ENCODE measurements at places on chromosomes 4 and X.

- no peak for DNase-seq
Observed at GRCh38 chr4:143240939-143241679, 56.4 kb downstream of the USP38 start.

DNA sequence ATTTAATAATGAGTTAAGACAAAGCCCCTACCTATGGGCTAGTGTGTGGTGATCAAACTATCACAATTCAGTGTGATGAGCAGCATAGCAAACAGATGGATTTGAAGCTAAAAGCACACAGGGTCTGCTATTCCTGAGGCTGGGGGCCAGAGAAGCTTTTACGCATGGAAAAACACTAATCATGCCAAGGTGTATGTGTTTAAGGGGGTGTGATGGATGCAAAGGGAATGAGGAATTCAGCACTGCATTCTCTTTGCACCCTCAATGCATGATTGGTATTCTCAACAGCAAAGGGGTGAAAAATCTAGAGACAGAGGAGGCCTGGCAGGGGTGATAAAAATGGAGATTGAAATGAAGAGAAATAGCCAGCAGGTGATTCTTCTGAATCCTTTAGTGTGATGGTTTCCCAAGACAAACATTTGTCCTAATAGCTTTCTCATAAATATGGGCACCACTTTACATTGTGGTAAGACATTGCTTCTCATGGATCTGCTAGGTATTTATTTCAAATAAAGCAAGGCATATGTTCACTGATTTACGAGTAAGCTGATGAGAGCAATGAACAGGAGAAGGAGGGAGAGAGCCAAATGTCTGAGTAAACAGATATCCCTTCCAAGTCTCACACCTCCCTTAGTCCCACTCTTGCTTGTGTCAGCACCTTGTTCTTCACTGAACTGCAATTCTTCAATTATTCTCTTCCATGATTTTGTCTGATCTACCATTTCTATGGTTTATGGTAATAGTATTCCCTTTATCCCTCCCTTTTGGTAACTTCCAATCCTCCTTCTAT is 15.7 kb downstream of the C1QTNF7 start:
- DNase-seq, result no peak

GRCh38 chr4:107780665-107781064 is 44.1 kb upstream of the SGMS2 start:
- DNase-seq, result no peak

DNA sequence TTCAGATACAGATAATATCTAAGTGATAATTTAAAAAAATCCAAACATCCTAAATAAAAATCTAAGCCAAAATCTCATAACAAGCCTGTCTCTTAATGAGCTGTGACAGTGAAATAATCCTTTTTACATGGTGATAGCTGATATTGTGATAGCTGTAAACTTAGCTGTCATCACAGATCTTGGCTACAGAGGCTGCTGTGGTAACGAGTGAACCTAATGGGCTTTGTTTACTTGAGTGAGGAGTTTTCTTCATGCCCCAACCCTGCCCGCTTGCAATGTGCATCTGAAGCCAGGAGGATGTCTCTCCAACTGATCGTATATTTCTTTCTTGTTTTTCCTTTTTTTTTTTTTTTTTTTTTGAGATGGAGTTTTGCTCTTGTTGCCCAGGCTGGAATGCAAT is 41.5 kb upstream of the YTHDC1 start:
- no peak for DNase-seq

DNA sequence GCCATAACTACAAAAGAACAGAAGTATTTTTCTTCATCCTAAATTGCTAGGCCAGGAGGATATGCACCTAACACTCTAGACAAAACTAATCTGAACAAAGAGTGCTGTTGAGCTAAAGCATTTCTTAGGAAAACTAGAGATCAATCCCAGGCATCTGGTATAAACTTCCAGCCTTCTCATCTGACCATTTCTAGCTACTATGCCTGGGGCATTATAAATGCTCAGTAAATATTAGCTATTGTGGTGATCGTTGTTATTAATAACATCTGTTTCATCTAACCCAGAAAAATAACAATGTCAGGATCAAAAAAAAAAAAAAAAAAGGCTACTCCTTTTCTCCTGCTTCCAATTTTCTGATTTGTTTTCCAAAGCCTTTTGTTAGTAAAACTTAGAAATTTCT is 7.7 kb upstream of the SLC10A6 start:
- DNase-seq, result no peak

DNA sequence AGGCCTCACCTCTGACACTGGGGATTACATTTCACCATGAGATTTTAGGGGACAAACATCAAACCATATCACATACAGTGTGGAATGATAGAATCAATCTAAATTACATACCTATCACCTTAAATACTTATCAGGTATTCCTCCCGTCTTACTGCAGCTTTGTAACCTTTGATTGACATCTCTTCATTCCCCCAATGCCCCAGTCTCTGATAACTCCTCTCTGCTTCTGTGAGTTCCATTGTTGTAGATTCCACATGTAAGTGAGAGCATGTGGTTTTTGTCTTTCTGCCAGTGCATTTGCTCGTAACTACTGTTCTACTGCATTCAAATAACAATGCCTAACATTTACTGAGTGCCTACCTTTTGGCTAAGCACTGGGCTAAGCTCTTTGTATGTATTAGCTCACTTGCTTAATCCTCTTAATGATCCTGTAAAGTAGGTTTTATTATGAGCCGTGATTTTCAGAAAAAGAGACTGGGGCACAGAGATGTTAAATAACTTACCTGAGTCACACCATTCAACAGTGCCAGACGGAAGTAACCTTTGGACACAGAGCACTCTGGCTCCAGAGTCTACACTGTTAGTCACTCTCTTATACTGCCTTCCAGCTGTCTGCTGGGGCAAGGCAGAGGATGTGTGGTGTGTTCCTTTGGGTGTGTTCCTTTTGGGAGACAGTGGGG is 63.7 kb upstream of the ESX1 start:
- no peak for DNase-seq

GRCh38 chr4:4855301-4856070 is 4.0 kb upstream of the MSX1 start:
- DNase-seq, result no peak

- DNase-seq, result no peak
Observed at GRCh38 chr4:86947501-86948120, 12.8 kb downstream of the AFF1 start.

Measured in cerebellar nuclear complex (tissue), 1 donor.